ENCODE measurements at places on chromosomes 16 and 17.

DNA sequence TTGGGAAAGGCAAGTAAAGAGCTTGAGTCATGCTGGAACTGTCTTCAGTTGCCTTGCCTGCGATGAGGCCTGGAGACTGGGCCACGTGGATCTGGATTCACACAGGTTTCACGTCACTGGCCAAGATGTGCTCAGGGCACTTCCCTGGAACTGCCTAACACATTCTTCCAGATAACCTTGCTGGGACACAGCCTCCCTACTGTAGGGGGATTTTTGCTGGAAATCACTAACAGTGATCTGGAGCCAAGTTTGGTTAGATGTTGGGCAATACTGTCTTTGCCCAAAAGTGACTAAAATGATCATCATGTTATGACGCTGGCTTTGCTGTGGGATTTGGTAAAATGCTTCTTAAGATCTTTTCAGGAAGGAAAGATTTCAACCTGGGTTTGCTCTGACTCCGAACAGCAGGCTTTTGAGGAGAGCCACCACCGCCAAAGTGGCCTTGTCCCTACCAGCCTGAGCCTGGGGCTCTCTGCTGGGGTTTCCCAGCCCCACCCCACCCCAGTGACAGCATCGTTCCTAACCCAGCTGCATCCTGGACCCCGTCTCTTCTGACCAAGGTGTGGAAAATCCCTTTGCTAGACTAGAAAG is 14.7 kb downstream of the C1QTNF1 start:
- DNase-seq, result peak; percentile 100

- DNase-seq, result no peak
These were observed 223.4 kb downstream of the KATNIP start for GRCh38 chr16:27773344-27773743.

DNA sequence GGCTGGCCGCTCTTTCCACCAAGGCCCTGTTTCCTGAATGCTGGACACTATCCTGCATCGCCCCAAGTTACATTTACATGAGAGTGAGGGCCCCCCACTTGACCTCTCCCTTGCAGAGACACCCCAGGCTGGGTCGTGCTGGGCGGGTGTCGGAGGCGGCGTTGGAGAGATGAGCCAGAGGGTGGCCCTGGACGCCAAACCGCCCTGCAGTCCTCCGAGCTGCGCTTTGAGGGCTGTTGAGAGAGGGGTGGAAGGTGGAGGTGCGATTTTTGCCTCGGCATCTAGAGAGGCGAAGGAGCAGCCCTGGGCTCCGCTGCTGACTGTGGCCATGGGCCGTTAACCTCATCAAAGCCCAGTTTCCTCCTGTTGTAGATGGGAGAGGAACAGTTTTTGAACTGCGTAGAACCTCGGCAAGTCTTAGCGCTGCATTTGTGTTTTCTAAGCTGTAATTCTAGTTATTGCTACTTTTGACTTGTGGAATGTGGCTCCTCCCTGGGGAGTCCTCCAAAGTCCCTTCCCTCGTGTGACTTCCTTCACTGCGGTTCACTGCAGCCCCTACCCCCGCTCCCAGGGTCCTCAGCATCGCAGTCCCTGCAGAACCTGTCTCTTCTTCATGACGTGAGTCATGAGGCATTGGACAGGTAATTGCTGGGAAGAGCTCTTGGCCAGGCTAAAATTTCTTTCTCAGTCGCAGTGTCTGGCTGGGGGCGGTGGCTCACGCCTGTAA is 986 bp upstream of the ELOB start:
- peak; percentile 25 for DNase-seq

DNA sequence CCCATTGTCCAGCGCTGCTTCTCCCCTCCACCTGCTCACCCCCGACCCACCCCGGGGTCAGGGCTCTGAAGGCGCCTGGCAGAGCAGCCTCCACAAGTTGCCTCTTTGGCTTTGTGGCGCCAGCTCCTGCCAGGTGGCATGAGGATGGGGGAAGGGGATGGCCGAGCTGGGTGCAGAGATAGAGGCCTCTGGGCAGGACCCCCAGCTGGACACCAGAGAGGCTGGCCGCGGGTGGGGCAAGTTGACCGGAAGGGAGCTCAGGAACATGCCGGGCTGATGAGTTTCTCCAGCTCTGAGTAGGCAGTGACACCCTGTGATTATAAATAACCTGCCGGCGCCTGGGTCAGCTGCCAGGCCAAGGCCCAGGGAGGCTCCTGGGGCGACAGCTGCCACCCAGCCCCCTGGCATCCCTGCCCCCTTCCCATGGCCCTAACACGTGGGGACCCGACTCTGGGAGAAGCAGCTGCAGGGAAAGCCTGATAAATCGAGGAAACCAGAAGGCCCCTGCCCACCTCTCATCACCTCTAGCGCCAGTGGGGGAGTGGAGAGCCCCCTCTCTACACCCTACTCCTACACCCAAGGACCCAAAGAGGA is 729 bp downstream of the P2RX5 start:
- no peak for DNase-seq

- peak; percentile 75 for DNase-seq
These were observed 87.3 kb downstream of the MAP2K6 start for GRCh38 chr17:69501591-69502468.

DNA sequence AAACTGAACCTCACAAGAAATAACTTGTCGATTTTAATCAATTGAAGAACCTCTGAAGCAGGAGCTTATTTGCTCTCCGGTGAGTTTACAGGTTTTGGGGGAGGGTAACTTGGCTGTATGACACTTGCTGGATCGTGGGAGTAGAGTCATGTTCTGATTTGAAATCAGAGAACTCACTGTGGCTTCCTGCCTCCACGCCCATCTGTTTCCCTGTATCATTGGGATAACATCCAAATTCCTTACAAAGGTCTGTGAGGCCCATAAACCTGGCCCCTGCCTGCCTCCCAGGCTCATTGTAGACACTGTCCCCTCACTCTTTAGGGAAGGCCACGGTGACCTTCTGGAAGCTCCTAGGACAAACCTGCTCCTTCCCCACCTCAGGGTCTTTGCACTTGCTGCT is 48.3 kb downstream of the C17orf67 start:
- no peak for DNase-seq

DNA sequence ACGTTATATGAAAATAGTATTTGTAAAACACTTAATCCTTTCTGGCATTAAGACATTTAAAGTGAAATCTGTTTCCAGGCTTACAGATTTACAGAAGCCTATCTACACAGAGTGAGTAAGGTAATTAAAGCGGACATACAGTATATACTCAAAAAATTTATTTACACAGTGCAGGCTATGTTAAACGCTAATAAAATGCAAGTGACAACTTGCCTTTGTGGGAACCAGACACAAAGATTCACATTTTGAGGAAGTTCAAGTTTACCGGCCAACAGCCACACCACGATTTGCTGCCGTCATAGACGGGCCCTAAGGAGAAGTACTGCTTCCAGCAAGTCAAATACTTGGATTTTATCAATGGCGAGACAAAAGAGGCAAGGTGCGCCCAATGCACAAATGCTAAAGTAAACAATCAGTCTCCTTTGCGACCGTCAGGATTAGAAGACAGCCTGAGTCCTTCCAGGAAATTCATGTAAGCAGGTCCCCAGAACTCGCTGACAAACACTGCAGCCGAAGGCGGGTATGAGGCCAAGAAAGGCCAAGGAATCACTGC is 801 bp downstream of the VPS35 start:
- DNase-seq, result peak; percentile 27

GRCh38 chr16:73154063-73154870 is 106.3 kb upstream of the ZFHX3 start:
- DNase-seq, result peak; percentile 26

DNA sequence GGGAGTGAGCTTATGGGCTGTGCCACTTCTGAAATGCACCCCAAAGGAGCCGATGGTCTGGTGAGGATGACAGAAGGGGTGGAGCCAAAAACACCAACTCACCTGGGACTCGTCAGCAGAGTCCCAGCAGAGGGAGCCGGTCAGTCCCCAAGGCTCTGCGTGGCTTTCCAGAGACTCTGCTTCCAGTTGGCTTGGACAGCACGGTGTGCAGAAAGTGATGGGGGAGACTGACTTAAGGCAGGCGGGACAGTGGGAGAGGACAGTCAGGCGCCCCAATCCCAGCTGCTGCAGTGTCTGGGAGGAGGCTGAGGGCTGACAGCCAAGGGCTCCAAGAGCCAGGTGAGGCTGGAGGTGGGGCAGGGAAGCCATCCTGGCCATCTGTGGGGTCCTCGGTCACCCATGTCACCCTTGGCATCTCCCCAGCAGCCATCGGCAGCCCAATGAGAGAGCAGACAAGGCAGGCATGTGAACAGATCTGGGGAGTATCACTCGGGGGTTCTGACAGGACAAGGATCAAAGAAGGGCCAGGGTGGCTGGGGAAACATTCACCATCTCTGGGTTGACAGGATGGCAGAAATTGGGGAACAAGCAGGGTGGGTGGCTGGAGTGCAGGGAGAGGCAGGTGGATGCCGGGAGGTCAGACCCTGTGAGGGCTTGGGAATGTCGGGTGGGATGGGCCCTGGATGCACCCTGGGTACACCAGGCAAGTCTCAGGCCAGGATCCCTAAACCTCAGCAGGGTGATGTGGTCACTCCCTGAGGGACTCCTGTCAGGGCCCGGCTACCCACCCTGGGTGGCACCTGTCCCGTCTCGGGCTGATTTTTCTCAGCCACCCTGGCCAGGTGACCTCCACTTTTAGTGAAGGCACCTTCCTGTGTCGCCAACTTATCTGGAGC is 8.9 kb upstream of the KRTAP17-1 start:
- no peak for DNase-seq

GRCh38 chr17:8056232-8056975 is 17.5 kb downstream of the ALOX15B start:
- DNase-seq, result peak; percentile 75

DNA sequence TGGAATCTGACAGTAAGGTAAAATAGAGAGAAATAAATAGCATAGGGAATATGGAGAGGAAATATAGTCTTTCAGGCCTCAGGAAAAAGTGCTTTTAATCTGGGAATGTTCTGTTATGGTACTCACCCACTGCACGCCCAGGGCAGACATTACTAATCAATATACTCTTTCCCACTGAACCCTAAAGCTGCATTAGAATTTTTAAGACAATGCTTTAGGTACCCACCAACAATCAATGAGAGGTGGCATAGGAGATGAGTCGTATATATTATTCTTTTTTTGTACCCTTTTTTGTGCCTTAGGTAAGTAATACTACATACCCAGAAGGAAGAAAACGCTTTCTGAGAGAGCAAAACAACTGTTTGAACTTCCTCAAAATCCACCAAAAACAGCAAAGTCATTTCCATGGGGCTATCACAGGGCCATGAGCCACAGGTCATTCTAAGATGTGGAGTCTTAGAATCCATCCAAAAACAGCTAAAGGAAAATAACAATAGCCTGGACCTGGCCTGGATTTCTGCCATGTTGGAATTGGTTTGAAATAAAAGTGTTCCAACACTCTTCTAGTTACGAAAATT is 542.1 kb downstream of the XYLT1 start:
- DNase-seq, result no peak

DNA sequence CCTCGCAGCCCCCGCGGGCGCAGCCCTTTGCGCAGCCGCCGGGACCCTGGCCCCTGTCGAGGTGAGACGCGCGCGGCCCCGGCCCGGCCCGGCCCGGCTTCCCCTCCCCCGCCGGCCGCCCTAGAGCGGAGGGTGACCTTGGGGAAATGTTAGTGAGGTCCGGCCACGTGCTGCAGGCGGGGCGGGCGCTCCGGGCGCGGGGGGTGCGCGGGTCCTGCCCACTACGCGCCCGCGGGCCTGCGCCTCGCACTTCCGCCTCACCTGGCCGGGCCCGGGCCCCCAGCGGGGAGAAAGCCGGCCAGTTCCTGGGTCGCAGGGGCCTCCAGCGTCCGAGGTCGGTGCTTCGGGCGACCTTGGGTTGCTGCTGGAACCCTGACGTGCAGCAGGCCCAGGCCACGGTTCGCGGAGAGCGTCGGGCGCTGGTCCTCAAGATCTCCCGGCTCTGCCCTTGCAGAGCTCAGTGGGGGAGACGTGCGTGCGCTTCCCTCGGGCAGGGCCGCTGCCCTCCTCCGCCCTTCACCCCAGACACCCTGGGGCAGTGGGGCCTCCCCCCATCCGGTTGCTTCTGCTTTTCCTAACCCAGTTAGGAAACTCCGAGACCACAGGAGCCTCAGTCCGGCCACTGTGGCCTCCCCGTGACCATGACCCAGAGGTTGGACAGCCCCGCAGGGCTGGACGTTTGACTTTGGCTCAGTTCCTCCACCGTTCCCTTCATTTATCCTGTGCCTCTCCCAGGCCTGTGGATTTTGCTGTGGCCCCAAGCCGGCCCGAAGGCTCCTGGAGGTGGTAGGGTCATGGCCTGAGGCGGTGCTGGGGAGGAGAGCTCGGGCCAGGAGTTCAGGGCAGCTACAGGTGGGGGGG is 791 bp downstream of the MCRIP2 start:
- DNase-seq, result no peak

DNA sequence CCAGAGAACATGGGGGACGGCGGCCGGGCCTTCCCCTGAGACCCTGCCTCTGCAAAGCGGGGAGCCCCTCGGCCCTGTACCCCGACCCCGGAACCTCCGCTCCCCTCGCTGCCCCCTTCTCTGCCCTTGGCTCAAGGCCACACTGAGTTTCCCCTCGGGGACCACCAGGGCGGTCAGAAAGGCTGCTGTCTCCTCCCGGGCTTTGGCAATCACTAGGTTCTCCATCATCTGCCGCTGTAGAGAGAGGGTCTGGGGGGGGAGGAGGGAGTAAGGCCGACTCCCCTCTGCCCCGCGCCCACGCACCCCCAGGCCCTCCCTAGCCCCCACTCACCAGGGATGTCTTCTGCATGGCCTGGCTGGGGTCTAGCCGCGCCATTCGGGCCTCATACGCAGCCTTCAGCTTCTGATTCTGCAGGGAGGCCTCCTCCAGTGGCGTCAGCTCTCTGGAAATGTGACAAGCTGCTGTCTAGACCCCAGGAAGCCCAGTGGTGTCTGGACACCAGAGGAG is 8.4 kb downstream of the VPS9D1 start:
- no peak for DNase-seq

All from fibroblast of the aortic adventitia (primary cell).